Activated CD4-positive, alpha-beta memory T cell treated with anti-CD3 and anti-CD28 coated beads, Interleukin-2, amount 10 ng/mL, durations not matched to agents 7 days and 5 days (primary cell): ENCODE measurements at places on chromosomes 2 and 18. TPM values are rescaled to one million over a fixed set of nuclear protein-coding genes. Genes with fewer than 3 reads are reported as not detected.

The DES gene
- total RNA-seq: not detected

The PAX3 gene
- total RNA-seq: not detected

The MC5R gene
- not detected for total RNA-seq

The STK36 gene
- total RNA-seq: 17.9 TPM

The PROM2 gene
- 0.15 TPM for total RNA-seq

The SH3YL1 gene
- 15.8 TPM for total RNA-seq

The REG3G gene
- total RNA-seq: not detected

The MC4R gene
- total RNA-seq: not detected

The CXCR4 gene
- 212 TPM for total RNA-seq

The HOXD3 gene
- total RNA-seq: not detected

The DSC3 gene
- total RNA-seq: not detected

The FSHR gene
- not detected for total RNA-seq

The PAIP2B gene
- 1.8 TPM for total RNA-seq

The CACNB4 gene
- 0.28 TPM for total RNA-seq

The NPHP1 gene
- total RNA-seq: 0.13 TPM

The FAM124B gene
- 2.1 TPM for total RNA-seq

The SAG gene
- not detected for total RNA-seq

The TLX2 gene
- 2.6 TPM for total RNA-seq

The NAPG gene
- total RNA-seq: 36.9 TPM

GRCh38 chr18:9796935-9797549 is 88.7 kb upstream of the TXNDC2 start:
- DNase-seq: no peak

GRCh38 chr2:74255660-74256213 is 57.3 kb downstream of the MTHFD2 start:
- no peak for DNase-seq

DNA sequence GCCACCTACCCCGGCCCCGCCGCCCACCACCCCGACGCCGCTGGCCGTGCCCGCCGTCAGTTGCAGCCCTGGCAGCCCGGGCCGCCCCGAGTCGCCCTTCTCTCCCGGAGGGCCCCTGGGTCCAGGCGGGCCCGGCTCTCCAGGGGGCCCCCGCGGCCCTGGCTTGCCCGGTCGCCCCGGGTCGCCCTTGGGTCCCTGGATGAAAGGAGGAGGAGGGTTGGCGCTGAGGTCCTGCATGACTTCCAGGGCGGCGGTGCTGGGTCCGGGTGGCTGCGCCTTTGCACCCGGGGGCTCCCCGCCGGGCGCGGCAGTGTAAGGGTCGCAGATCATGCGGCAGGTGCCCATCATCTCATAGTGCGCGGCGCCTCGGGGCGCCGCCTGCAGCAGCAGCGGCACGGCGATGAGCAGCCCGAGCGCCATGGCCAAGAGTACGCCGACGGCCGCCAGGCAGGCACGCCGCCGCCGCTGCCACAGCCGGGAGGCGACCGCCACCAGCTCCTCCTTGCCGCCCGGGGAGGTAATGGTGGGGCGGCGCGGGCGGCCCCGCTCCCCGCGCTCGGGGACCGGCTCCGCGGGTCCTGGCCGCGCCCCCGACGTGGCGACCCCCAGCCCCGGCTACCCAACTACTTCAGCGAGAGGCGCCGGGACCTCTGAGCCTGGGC is 570 bp downstream of the C1QL2 start:
- no peak for DNase-seq

DNA sequence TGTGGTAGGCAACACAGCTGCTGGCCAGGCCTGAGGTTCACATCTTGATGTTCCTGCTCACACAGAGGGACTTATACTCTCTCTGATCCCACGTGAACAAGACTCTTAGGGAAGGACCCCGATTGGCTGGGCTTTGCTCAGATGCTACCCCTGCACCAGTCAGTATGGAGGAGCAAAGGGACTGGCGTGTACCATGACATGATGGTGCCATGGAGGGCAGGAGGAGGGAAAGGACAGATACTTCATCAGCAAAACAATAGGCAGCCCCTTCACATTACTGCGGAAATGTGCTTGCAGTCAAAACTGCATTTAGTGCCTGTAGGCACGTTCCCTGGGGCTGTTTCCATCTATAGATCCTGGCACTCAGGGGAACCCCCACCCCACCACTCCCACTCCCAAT is 42.7 kb downstream of the ZFP36L2 start:
- DNase-seq: no peak

GRCh38 chr2:9214873-9215272 is 8.3 kb downstream of the ASAP2 start:
- DNase-seq: no peak

GRCh38 chr18:49461602-49461977 is 1.1 kb upstream of the DYM start:
- no peak for DNase-seq

DNA sequence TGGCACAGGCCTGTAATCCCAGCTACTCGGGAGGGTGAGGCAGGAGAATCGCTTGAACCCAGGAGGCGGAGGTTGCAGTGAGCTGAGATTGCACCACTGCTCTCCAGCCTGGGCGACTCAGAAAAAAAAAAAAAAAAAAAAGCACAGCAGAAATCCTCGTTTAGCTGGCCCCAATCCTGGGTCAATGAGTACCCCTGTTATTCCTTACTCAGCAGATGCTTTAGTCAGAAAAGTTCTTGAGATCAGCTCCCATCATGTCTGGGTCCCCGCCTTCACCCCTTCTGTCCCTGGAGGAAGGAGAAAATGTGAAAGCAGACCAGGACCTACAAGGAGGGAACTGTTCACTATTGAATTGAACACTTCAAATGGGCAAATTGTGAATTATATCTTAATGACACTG is 16.4 kb upstream of the KCNG3 start:
- DNase-seq: no peak

DNA sequence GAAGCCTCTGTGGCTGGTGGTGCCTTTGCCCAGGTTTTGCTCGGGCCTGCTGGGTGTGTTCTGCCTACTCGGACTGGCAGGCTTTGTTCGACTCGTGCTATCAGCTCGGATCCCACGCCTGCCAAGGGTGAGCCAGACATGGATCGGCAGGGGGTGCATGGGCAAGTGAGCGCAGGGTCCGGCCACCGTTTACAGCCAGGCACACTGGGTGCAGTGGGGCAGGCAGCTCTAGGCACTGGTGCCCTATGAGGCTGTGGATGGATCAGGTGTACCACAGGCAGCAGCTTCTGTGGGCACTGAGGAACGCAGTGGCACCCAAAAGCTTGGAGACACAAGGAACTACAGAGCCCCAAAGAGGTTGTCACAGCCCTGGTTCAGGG is 25.6 kb downstream of the MARCHF7 start:
- DNase-seq: no peak

- no peak for DNase-seq
These were observed 5.7 kb downstream of the CTDP1 start for GRCh38 chr18:79685281-79685680.

DNA sequence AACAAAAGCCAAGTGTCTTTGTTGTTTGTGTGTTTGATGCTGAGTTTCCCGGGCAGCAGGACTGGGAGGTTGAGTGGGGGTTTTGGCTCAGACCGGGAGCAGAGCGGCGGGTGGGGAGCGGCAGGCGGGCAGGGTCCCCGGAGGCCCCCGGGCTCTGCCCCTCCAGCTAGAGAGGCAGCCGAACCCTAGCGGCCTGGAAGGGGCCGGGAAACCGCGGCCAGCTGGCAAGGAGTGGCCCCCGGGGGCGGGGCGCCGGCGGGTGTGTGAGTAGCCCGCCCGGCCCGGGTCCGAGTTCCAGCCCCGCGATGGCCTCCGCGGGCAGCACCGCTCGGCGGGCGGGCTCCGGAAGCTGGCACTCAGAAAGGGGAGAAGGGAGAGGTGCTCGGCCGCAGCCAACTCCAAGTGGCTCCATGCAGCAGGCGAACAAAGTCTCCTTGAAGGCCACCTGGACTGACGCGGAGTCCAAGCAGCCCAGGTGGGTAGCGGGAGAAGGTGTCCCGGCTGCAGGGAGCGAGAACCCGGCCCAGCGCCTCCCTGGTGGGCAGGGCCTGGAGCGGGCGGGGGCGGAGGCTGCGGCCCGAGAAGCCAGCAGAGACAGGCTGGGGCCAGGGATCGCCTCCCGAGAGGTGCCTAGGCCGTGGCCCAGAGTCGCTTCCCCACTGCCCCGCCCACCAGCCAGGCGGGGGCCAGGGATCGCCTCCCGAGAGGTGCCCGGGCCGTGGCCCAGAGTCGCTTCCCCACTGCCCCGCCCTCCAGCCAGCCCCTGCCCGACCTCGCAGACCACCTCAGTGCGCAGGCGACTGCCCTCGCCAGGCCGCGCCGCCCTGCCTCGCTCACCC is at the start of gene ANKRD53:
Gene ANKRD53, plus strand, starts transcription at position 290 of the 839 bp plus-strand sequence. Its CDS starts 16 bp downstream, at position 306.
- peak; percentile 20 for DNase-seq

- no peak for DNase-seq
These were observed 56.5 kb upstream of the ERBB4 start for GRCh38 chr2:212595036-212595654.

GRCh38 chr2:36582538-36582937 is 15.4 kb downstream of the FEZ2 start:
- DNase-seq: no peak

GRCh38 chr18:23578891-23579653 is 7.2 kb downstream of the NPC1 start:
- DNase-seq: no peak

DNA sequence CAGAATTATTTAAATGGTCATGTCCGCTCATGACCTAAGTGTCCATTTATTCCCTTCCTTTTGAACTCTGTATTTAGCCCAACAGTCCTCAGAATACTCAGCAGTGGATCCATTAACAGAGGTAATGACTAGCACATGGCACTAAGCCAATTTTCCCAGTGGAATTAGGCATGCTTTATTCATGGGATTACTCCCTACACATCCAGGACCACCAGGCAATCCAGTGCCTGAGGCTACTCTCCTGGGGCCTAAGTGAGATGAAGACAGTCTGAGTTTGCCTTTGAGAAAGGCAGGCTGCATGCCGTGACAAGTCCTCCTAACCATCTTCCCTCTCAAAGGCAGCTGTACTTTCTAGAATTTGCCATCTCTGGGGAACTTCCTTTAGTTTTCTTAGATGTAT is 128.6 kb downstream of the SPOPL start:
- no peak for DNase-seq

GRCh38 chr2:218394298-218395089 is 5.2 kb upstream of the CTDSP1 start:
- DNase-seq: peak; percentile 39

DNA sequence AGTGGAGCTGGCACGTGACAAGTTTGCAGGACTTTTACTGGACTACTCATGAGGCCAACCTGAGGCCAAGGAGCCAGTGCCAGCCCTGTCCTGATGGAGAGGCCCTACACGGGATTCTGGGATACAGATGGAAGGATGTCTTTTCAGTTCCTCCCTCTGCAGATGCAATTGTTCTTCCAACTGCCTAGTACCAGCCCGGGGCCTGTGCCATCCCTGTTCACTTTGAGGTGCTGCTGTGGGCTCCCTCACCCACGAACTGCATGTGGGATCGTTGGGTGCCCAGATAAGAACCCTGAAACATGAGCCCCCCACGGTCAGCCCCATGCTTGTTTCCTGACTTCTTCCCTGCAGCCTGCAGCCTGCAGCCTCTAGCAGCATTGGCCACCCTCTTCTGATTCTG is 25.3 kb upstream of the LAPTM4A start:
- no peak for DNase-seq

DNA sequence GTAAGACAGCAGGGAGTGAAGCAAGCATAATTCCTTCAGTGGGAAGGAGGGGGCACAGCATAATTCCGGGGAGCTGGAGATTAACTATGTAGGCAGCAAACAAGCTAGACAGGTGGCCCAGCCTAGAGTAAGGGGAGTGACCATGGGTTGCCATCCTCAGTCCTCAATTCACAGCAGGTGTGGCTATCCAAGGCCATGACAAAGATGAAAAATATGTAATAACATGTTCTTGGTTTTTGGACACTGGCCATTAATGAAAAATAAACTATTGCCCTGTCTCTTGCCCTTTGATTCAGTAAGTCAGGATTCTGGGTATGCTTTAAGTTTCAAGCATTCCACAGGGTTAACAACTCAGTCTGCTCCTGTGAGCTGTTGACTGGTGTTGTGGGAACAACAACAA is 65.0 kb downstream of the CYP1B1 start:
- DNase-seq: no peak

GRCh38 chr2:45653122-45653913 is 1.8 kb downstream of the PRKCE start:
- no peak for DNase-seq

DNA sequence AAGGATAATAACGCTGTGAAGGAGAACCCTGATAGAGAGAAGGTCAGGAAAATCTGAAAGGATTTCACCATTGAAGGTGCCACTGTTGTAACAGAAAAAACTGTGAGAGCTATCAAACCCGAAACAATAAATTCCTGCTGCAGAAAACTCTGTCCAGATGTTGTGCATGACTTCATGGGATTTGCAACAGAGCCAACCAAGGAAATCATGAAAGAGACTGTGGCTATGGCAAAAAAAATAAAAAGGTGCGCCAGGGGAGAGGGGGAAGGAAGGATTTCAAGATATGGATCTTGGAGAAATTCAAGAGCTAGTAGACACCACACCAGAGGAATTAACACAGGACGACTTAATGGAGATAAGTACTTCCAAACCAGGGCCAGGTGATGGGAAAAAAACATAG is 88.0 kb downstream of the LDLRAD4 start:
- DNase-seq: no peak

GRCh38 chr18:49214706-49215105 is 245.7 kb downstream of the DYM start:
- DNase-seq: no peak

- DNase-seq: no peak
These were observed 56.4 kb downstream of the THADA start for GRCh38 chr2:43539436-43539835.

GRCh38 chr2:217325251-217325650 is 465.4 kb upstream of the TNP1 start:
- DNase-seq: no peak

DNA sequence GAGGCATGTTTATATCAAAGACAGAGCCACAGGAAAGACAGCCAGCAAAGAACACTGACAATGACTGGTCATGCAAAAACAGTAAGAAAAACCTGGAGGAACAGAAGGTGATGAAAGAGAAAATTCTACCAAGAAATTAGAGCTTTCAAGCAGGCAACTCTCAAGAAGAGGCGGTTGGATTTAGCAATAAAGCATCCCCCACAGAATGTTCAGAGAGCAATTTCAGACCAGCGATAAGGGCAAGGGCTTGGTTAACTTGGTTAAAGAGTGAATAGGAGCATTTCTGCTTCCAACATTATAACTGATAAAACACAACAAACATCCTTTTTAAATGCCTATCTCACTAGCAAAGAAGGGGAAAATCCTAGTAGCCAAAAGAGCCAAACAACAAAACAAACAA is 68.0 kb upstream of the NCKAP5 start:
- no peak for DNase-seq

GRCh38 chr2:116098049-116098448 is 1655.6 kb downstream of the DPP10 start:
- no peak for DNase-seq

GRCh38 chr18:63578357-63578958 is 8.7 kb upstream of the SERPINB13 start:
- peak; percentile 22 for DNase-seq

GRCh38 chr18:74622072-74622471 is 24.4 kb downstream of the ZNF407 start:
- no peak for DNase-seq

GRCh38 chr2:18369760-18370159 is 190.7 kb downstream of the RDH14 start:
- DNase-seq: no peak
